ENCODE measurements at places on chromosomes 12 and 14. TPM values are rescaled to one million over a fixed set of nuclear protein-coding genes. Genes with fewer than 3 reads are reported as not detected.

Gene VRTN
- not detected for total RNA-seq

Gene TOMM20L
- total RNA-seq, result not detected

Gene CRACR2A
- total RNA-seq, result 4.2 TPM

Gene EML1
- 91.5 TPM for total RNA-seq

Gene DPF3
- total RNA-seq, result 2.9 TPM

Gene LALBA
- not detected for total RNA-seq

Gene TAS2R9
- not detected for total RNA-seq

Gene PPP4R3A
- total RNA-seq, result 78.9 TPM

Gene FERMT2
- 314 TPM for total RNA-seq

Gene GPR135
- total RNA-seq, result 5.2 TPM

Gene MUCL1
- not detected for total RNA-seq

Gene ANO2
- 3.3 TPM for total RNA-seq

Gene TMTC1
- total RNA-seq, result 77.5 TPM

Gene ANKS1B
- 32.4 TPM for total RNA-seq

Gene TAS2R7
- total RNA-seq, result not detected

Gene RD3L
- total RNA-seq, result not detected

Gene NELL2
- 14.7 TPM for total RNA-seq

Gene TMEM121
- 3.0 TPM for total RNA-seq

Gene EPYC
- not detected for total RNA-seq

Gene TSHR
- not detected for total RNA-seq

Gene TGFB3
- 44.0 TPM for total RNA-seq

Gene LRRC74A
- not detected for total RNA-seq

Gene PRORP
- 12.7 TPM for total RNA-seq

Gene KCNC2
- 1.1 TPM for total RNA-seq

Gene OR4Q3
- total RNA-seq, result not detected

Gene GALNT16
- total RNA-seq, result 4.3 TPM

Gene ANKRD33
- total RNA-seq, result not detected

Gene KCNMB4
- total RNA-seq, result 6.4 TPM

Gene BHLHE41
- 3.9 TPM for total RNA-seq

Gene VDR
- 1.9 TPM for total RNA-seq

Gene OR6C2
- total RNA-seq, result not detected

Gene SLC25A47
- total RNA-seq, result not detected

Gene DUSP6
- 31.0 TPM for total RNA-seq

Gene ZNF605
- 7.1 TPM for total RNA-seq

Gene APOLD1
- total RNA-seq, result 24.8 TPM

Gene GALNT8
- 3.6 TPM for total RNA-seq

Gene ARHGDIB
- total RNA-seq, result 71.4 TPM

Gene TDRD9
- total RNA-seq, result 0.83 TPM

Gene ADAM21
- total RNA-seq, result 0.27 TPM

Gene RFX4
- total RNA-seq, result not detected

Data from sigmoid colon (tissue), 7 donors.